Gastrocnemius medialis (tissue), 4 donors: ENCODE measurements at places on chromosomes 7 and 10.
A peak's percentile ranks its signal among the peaks of the same experiment; 100 is the strongest.

- DNase-seq, result no peak
- no peak overlapping the region for H3K27ac ChIP-seq
- no peaks in the 10 kb centered on the region for H3K36me3 ChIP-seq
- H3K27me3 ChIP-seq, result no peaks in the 10 kb centered on the region
These were observed 66.5 kb upstream of the EEPD1 start for GRCh38 chr7:36086571-36086970.

DNA sequence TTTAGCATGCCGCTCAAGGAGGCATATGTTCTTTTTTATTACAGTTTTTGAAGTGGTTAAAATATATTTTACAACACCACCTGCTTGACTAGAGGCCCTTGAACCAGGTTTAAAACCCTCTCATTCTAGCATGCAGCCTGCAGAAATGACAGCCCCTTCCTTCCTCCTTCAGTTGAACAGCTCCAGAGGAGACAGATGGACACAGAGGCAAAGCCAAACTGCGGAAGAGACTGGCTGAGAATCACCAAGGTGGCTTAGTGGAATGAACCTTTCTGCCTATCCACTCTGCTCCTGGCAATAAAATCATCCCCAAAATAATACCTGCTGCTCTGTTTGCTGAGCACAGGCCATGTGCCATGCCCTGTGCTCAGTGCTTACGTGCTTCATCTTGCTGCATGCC is 23.9 kb upstream of the PLPP4 start:
- no peak overlapping the region for H3K27ac ChIP-seq
- no peaks in the 10 kb centered on the region for H3K4me1 ChIP-seq
- no peaks in the 10 kb centered on the region for H3K27me3 ChIP-seq
- no peaks in the 10 kb centered on the region for H3K36me3 ChIP-seq
- no peak for DNase-seq

DNA sequence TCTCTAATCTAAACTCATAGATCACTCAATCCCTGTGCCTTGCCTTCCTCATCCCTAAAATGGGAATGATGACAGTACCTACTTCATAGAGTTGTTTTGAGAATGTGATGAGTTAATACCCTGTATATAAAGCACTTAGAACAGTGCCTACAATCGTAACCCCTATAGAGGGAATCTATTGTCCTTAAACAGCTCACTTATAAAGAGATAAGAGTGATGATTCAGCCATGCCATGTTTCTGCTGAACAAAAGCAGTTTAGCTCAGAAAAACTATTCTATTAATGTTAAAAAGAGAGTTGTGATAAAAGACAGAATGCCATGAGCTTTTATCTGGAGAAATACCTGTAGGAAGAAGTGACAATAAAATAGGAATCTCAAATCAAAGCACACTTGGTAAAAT is 63.6 kb downstream of the CUBN start:
- DNase-seq, result no peak
- H3K27me3 ChIP-seq, result no peaks in the 10 kb centered on the region
- no peaks in the 10 kb centered on the region for H3K36me3 ChIP-seq
- peaks cover 5% of the 10 kb centered on the region for H3K4me1 ChIP-seq
- no peak overlapping the region for H3K4me3 ChIP-seq
- no peak overlapping the region for H3K27ac ChIP-seq

DNA sequence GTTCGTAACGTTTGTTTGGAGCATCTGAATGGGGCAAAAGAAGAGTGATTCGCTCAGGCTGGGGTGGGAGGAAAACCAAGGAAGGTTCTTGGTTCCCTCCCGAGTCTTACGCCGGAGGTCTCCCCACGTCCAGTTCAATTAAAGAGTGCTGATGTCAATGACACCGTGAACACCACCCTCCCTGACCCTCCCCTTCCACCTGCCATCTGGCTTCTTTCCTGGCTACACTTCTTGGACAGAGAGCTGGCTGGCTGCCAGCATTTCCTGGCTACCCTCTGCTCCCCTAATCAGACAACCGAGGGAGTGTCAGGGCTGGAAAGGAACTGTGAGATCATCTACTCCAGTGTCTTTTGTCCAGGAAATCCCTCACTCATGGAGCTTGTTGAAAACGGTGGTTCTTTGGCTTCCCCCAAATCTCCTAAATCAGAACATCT is 24.1 kb upstream of the FFAR4 start:
- H3K27ac ChIP-seq, result no peak overlapping the region
- DNase-seq, result no peak
- H3K4me3 ChIP-seq, result peak overlapping the region; percentile 40
- no peaks in the 10 kb centered on the region for H3K4me1 ChIP-seq

- peaks cover 22% of the 10 kb centered on the region for H3K4me1 ChIP-seq
- peaks cover 2% of the 10 kb centered on the region for H3K36me3 ChIP-seq
- no peaks in the 10 kb centered on the region for H3K27me3 ChIP-seq
- peak overlapping the region; percentile 94 for H3K4me3 ChIP-seq
These were observed 807 bp upstream of the MINPP1 start for GRCh38 chr10:87503886-87504285.

DNA sequence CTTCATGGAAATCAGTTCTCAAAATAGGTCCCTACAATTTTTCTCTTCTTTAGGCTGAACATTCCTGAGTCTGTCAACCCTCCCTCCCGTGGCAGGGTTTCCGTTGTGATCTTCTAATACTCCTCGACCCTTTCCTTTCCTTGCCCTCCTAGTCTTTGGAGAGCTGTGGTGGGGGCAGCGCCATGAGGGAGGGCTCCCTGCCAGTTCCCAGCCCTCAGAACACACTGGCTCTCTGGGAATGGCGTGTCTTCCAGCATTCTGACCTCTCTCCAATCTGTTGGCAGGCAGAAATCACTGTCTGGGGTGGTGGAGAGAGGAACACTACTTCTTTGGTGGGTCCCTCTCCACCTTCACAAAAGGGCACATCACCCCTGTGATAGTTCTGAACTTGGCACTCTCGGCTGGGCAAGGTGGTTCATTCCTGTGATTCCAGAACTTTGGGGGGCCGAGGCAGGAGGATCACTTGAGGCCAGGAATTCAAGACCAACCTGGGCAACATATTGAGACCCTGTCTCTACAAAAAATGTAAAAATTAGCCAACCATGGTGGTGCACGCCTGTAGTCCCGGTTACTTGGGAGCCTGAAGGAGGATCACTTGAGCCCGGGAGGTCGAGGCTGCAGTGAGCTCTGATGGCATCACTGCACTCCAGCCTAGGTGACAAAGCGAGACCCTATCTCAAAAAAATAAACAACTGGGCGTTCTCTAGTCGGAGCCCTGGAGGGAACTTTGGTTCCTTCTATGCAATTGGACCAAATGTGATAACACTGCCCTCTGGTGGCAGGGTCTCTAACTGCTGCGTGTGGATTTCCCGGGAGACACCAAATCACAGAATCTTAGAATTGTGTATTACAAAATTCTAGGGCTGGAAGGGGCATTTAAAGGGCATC is 13.1 kb upstream of the ARPC1A start:
- no peak overlapping the region for H3K27ac ChIP-seq
- no peaks in the 10 kb centered on the region for H3K4me1 ChIP-seq
- H3K27me3 ChIP-seq, result no peaks in the 10 kb centered on the region
- H3K4me3 ChIP-seq, result no peak overlapping the region
- H3K36me3 ChIP-seq, result no peaks in the 10 kb centered on the region
